ENCODE measurements at places on chromosomes 4 and X.

DNA sequence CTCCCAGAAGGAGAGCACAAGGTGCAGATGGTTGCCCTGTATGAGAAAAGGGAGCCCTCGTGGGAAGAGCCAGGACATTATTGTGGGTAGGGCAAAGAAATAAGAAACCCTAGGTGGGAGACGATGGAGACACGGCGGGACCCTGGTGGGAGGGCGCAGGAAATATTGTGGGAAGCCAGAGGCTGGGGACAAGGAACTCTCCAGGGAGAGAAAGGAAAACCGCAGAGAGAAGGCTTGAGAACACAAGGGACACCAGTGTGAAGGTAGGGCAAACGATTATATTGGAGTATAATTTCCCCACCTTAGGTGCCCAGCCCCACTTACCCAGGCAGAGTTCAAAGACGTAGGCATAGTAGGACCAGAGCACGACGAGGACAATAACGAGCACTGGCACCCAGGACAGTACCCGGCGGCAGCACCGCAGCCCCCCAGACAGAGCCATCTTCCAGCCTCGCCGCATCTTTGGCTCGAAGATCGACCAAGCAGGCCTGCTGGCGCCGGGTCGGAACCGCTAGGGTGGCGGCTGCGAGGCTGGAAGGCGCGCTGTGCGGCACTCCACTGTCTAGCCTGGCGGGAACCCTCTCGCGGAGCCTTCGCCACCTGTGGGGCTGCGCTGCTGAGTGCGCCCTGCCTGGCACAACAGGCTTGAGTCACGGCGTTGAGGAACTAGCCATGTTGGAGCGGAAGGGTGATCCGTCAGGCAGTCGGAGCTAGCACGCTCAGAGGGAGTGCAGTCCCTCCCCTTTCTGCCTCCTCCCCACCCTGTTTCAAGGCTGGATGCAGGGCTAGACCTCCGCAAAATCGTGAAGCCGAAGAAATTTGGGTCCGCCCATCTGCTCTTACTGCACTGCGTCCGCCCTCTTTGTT lies at the start of gene ZDHHC15:
Gene ZDHHC15, minus strand, starts transcription at position 473 of the 867 bp plus-strand sequence. Its CDS starts 13 bp downstream, at position 460.
- peak; percentile 0 for DNase-seq

- DNase-seq: no peak
These were observed 143.1 kb downstream of the BTC start for GRCh38 chr4:74651198-74651597.

DNA sequence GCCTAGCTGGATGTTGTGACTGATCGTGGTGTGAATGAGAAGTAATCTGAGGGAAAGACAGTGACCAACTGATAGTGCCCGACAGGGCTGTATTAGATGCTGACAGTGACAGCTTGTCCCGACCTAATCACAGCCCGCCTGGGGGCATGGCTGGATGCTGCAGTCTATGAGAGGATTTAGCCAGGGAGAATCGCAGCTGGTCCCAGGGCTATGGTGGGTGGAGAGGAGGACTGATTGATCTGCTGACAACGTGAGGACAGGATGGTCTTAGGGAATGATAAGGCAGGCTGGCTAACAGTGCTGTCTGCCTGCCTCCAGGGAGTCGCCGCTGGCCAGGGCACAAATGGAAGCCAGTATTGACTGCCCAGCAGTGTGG lies 621 bp upstream of the SUV39H1 start:
- DNase-seq: no peak

DNA sequence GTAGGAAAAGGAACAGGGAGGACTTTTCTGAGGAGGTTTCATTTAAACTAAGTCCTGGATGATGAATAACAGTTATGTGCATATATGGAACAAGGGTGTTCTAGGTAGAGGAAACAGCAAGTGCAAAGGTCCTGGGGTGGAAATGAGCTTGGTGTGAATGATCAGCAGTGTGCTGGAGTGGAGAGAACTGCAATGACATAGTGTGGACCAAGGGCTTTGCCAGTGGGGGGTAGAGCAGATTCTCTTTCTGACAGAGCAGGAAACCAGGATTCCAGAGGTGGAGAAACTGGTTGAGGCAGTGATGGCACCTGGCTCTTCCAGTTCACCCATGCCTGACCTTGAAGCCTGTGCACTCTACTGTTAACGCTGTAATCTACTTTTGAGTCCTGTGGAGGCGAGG lies 1.7 kb downstream of the PPP1R3F start:
- DNase-seq: no peak

GRCh38 chrX:120274958-120275357 lies 24.3 kb downstream of the ZBTB33 start:
- no peak for DNase-seq

DNA sequence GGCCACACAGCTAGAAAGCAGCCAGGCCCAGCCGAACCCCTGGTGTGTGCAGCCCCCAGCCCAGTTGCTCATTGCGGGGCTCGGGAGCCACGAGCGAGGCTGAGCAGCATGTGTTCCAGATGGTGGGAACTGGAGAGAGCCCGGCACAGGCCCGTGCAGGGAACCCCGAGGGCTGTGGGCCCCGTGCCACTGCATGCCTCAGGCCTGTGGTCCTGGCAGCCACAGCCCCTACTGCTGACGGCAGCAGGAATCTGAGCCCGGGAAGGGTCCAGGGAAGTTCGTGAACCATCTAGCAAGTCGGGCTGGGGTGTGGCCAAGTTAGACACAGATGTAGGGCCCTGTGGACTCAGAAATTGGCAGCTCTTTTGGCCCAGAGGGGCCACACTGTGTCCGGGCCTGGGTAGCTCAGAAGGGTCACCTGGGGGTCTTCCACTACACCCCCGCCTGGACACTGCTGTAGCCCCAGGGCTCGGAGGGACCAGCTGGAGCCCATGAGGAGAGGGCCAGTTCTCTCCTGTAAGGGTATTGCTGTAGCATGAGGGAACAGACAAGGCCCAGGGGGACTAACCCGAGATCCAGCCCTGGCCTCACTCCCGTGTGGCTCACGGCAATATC lies 12.1 kb downstream of the HTRA3 start:
- peak; percentile 37 for DNase-seq

DNA sequence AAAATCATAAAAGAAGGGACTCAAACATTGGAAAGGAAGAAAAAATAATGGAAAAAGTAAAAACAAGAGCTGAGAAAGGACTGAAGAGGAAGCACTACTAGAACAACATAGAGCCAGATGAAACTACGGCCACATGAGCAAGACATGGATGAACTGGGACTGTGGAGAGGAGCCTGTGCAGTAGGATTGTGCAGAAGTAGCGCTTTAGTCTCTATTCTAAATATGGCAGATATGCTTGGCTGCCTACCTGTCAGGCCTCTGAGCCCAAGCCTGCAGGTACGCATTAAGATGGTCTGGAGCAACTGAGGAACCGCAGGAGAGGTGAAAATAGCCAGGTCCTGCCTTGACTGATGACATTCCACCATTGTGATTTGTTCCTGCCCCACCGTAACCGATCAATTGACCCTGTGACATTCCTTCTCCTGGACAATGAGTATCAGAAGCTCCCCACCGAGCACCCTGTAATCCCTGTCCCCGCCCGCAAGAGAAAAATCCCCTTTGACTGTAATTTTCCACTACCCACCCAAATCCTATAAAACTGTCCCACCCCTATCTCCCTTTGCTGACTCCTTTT lies 154.3 kb downstream of the CAMK2D start:
- DNase-seq: no peak

DNA sequence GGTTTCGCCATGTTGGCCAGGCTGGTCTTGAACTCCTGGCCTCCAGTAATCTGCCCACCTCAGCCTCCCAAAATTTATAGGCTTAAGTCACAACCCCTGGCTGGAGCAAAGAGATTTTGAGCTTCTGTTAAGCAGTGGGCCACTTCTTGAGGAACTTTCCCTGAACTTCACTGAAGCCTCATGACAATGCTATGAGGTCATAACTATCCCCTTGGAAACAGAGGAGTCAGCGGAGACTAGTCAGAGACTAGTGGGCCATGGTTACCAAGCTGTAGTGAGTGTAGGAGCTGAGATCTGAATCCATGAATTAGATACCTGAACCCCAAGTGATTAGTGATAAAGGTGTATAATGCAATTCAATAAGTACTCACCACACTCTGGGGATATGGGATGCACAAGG lies 145.1 kb upstream of the MSX1 start:
- peak; percentile 45 for DNase-seq

GRCh38 chr4:66252291-66252690 lies 582.0 kb upstream of the EPHA5 start:
- DNase-seq: peak; percentile 1

GRCh38 chr4:98586291-98586961 lies 72.0 kb downstream of the TSPAN5 start:
- DNase-seq: no peak

DNA sequence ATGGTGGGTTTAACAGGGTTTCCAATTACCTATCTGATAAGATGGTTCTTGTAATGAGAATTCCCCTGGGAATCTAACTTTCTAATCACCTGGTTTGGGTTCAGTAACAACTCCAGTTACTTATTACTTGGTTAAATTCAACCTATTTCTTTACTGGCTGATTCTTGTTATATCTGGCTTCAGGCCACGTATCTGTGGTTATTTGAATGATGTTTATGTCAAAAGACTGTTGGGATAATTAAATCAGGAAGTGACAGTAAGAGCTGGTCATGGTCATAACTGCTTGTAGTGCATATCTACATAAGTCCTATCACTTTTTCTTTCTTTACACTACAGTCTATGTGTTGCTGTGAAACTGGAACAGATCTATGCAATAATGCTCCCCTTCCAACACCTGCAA lies 108.1 kb downstream of the MID1 start:
- peak; percentile 43 for DNase-seq

DNA sequence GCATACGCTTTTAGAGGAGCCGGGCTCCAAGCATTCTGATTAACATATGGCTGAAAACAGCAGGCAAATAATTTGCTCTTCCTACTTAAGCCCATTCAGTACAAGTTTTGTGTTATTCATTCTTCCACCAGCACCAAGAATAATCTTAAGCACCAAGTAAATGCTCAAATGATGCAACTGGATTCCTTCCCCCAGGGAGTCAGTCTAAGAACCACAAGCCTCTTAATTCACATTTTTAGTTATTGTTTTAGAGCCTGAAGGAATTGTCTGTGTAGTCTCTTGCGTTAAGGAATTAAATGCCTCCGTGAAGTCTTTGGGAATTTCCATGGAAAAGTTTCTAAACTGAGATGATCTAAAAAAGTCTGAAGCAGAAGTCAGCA lies 61.5 kb upstream of the MAGEB2 start:
- DNase-seq: no peak

GRCh38 chr4:26227601-26228229 lies 93.1 kb upstream of the RBPJ start:
- no peak for DNase-seq

DNA sequence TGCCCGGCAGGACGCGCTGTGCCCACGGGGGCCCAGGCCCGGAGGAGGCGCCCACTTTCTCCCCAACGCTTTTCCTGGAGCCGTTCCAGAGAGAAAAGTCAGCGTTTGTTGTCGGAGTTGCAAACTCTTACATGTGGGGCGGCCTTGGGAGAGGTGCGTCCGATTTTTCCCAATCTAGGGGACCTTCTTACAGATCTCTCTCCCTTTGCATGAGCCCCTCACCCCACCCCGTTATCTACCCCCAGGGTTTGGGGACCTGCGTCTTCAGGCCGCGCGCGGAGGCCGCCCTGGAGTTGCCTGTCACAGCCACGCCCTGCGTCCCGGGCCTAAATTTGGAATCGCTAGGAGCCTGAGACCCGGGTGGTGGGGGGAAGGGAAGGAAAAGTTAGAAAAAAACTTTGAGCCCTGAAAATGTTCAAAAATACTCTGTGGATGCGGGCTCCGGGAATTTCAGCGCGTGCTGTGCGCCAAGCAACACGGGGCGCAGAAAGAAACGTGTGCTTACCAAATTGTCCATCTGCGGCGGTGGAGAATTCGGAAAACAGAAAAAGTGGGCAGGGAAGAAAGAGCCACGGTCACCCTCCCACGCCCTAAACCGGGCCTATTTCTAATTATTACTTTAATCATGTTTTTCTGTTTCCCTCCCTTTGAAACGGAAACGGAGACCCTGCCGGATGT lies 587 bp downstream of the CD99 start:
- DNase-seq: peak; percentile 58

DNA sequence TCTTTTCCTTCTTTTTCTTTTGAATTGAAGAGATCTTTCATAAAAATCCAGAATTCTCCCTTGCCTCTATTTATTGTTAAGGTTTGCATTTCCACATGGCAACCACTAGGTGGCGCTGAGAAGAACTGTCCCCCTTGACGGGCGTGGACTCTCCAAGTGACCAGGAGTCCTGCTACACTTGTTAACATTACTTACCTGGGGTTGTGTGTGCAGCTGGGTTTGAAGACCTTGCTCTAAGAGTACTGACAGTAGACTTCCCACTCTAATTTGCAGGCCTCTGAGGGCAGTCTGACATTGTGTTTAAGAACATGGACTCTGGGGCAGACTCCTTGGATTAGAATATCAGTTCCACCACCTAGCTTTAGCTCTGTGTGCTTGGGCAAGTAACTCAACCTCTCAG lies 52.8 kb downstream of the GPRIN3 start:
- DNase-seq: peak; percentile 18

DNA sequence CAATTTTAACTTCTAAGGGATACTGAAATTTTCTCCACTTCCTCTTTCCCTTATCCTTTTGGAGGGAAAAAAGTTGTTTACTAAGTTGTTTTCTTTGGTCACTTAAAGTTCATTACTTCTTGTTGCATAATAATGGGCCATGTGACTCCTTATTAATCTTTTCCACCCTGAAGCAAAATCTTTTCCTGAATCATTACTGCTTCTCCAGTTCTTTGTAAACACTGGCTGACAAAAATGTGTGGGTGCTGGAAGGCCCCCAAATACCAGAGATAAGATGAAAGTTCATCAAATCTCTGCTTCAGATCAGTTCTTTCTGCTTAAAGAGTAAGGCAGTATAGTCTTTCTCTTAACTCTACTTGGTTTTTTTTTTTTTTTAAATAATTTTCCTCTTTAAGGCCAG lies 108.9 kb upstream of the NHS start:
- no peak for DNase-seq

GRCh38 chrX:41824551-41824950 lies 98.8 kb downstream of the CASK start:
- peak; percentile 69 for DNase-seq

DNA sequence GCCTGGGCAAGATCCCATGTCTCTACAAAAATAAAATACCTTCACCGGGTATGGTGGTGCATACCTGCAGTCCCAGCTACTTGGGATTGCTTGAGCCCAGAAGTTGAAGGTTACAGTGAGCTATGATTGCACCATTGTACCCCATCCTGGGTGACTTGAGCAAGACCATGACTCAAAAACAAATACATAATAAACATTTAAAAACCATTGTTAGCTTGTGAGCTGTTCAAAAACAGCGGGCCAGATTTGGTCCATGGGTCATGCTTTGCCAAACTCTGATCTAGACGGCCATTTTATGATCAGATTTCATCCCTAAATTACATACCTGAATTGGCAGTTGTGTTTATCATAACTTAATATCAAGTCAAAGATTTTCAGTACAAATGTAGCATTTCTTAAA lies 76.0 kb upstream of the GPM6B start:
- DNase-seq: no peak
